ENCODE measurements at places on chromosomes 2 and 18.

DNA sequence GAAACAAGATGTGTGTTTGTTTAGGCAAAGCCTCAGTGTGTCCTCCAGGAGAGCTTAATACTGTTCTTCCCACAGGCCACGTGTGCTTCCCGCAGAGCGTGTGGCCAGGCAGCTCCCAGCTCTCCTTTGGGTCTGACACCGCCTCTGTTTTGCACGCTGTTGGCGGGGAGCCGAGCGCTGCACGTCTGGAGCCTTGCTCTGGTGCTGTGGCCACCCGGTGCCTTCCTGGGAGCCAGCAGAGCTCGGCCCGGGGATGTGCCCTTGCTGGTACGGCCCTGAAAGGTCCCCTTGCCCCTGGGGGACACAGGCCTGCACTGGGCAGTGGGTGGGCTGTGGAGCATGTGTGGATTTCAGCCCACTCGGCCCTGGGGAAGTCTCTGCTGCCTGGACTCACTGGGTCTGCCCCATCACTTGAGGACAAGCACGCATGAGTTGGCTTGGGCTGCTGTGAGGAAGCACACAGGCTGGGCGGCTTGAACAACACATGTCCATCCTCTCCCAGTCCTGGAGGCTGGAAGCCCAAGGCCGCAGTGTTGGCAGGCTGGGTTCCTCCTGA is 160.7 kb upstream of the HDAC4 start:
- DNase-seq, result no peak

- peak; percentile 72 for DNase-seq
Observed at GRCh38 chr18:62716619-62717168, 1.4 kb downstream of the PHLPP1 start.

- DNase-seq, result no peak
Observed at GRCh38 chr2:54212456-54212855, 43.6 kb downstream of the TSPYL6 start.

DNA sequence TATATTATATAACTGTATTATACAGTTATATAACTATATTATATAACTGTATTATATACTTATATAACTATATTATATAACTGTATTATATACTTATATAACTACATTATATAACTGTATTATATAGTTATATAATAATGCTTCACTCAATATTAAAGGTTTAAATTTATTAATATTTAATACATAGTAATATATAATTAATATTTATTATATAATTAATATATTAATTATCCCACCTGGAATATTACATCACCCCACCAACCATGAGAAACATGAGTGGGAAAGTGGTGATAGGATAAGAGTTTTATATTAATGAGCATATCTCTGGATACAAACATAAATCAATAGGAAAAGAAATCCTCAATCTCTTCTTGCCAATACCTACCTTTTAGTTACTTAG is 487.1 kb upstream of the LRRTM4 start:
- DNase-seq, result no peak

GRCh38 chr2:80001701-80002101 is 302.9 kb downstream of the LRRTM1 start:
- no peak for DNase-seq

DNA sequence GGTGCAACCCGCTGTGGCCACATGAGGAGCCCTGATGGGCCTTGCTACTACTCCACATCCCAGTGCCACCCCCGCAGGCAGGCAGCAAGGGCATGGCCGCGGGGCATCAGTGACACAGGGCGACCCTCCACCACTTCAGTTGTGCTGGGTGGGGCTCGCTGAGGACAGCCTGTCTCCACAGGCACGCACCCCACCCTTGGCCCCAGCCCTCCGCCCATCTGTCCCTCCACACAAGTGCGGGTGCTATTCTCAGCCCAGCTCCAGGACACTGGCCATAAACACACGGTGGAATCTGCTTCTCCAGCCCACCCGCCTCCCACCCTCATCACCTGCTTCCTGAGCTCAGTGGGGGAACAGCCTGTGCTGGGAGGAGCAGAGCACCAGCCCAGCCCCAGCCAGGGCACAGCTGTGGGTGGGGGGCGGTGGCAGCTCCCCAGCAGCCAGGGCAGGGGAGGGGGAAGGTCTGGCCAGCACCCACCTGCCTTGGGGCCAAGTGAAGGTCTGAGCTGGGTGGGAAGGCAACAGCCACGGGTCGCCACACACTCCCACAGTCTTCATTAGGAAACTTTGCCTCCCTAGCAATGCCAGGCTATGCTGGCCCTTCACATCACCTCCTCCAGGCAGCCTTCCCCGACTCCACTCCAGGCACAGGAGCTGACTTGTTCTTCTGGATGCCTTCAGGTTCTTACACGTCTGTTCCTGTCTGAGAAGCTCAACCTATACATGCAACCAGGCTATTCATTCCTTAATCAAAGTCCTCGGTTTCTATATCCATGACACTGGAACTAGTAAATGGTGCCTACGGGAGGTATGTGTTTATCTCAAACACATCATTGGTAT is 16.5 kb downstream of the BIN1 start:
- no peak for DNase-seq

GRCh38 chr2:126506786-126507185 is 149.2 kb upstream of the GYPC start:
- no peak for DNase-seq

DNA sequence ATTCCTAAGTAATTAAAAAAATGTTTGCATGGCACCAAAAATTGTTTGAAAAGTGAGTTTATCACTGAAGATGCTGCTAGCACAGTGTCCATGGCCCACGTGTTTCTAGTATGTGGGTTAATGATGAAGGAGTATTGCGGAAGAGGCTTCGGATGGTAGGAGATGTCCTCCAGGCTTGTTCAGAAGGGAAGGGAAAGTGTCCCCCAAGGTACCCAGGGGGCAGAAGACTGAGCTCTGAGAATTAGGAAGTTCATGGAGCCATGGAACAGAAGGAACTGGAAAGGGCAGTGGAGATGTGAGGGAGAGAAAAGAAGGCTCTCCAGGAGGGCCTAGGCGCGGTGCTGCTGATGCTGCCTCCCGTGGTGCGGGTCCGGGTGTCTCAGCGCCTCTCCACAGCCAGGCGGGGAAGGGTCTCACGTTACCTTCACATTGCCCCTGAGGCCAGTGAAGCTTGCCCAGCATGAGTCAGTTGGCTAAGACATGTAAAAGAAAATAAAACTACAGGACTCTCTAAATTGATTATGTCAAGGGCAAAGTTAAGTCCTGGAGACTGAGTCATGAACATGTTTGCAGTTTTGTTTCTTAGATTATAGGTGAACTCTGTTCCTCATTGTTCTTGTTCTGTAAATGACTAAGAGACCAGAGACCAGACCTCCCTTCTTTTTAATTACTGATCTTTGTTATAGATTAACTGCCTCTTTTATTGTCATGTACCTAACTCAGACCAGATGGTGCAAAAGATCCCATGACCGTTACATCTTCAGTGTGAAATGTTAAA is 89.0 kb downstream of the MTCL1 start:
- no peak for DNase-seq

DNA sequence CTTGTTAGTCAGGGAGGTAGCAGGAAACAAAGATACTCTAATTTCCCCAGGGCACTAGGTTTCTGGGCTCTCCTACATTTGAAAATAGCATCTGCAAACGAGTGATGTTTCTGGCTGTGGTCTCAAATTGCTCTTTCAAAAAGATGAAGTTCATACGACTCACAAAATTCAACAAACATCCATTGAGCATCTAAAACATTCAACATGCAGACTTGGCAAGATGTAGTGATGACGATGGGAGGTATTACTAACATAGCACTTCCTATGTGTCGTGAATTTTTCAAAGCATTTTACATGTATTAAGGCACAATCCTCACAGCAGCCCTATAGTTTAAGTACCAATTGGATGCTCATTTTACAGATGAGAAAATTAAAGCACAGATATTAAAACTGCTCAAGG is 5.2 kb downstream of the CCBE1 start:
- DNase-seq, result no peak

Data from right kidney (tissue), 9 donors.